Fibroblast of villous mesenchyme (primary cell): ENCODE measurements at places on chromosomes 3 and 15. TPM values are rescaled to one million over a fixed set of nuclear protein-coding genes. Genes with fewer than 3 reads are reported as not detected.

Gene MME
- total RNA-seq: 310 and 479 TPM in 2 replicates

Gene ANKRD63
- total RNA-seq: not detected in 2 replicates

Gene COL8A1
- 324 and 401 TPM in 2 replicates for total RNA-seq

GRCh38 chr3:113436809-113437208 is 4.5 kb downstream of the CFAP44 start:
- DNase-seq: peak; percentile 54

DNA sequence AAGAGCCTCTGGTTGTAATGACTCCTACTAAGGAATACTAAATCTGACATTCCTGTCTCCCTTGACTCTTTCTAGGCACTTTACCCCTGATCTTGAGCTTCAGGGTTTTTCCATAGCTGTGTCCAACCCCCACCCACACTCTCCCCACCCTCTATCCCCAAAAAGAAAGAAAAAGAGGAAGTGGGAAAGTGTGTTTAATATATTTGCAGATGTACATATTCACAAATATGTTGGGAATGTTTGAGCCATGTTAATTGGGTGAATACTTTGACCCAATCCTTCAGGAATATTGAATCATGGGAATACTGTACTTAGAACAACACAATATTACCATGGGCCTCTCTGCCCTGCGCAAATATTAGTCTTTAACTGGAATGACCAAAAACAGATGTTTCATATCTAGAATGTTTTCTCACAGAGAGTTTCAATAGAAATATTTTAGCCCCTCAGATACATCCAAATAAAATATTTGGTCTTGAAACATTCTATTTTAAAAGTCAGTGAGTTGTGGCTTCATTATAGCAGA is 19.8 kb upstream of the PFN2 start:
- DNase-seq: no peak

DNA sequence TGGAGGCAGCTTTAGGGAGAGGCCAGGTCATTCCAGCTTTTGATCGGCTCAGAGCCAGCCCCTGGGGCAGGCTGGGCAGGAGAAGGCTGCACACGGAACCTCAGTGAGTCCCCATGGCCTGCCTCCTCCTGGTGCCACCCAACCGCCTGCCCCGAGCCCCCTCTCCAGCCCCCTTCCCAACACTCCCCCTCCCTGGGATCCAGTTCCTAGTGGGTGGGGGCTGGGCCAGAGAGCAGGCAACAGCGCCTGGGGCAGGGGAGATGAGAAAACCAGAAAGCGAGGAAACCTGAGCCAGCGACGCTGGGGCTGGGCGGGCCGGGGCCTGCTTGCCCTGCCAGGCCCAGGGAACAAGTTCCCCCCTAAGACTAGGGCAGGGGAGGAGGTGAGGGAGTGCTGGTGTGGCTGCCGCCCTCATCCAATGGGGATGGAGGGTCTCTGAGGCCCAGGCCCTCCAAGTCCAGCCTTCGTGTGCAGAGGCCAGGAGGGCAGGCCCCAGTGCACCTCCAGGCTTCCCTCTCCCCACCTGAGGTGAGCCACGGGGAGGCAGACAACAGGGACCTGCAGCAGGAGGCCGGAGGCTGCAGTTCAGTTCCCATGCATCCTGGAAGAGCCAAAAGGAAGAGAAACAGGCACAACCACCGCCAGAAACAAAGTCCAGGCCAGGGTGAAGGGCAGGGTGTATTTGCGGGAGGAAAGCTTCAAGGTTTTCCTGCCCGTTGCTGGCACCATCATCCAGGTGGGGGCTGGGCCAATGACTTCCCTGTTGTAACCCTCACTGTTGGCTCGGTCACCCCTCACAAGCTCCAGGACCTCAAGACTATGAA is 4.0 kb upstream of the SEMA3F start:
- DNase-seq: no peak

DNA sequence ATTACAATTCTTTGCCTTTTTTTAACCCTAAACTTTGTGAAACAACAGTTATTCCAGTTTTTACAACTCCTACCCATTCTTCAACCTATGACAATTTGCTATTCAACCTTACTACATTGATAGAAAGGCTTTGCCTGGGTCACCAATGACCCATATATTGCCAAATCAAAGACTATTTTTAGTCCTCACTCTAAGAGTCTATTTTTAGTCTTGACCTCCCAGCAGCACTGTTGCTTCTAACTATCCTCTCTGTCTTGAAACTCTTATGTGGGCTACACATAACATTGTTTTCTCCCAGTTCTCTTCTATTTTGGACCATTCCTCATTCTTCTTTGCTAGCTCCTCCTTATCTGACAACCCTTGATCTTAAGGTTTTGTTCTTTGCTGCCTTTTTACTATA is 71.4 kb downstream of the C3orf80 start:
- DNase-seq: peak; percentile 14

- DNase-seq: no peak
Observed at GRCh38 chr15:31275331-31276262, 51.0 kb upstream of the KLF13 start.

GRCh38 chr3:48409291-48410201 is 20.3 kb downstream of the PLXNB1 start:
- no peak for DNase-seq

GRCh38 chr3:196660381-196661166 is 21.1 kb downstream of the NRROS start:
- no peak for DNase-seq

GRCh38 chr15:58732625-58733363 is 16.7 kb downstream of the ADAM10 start:
- DNase-seq: no peak
